ENCODE measurements at places on chromosomes 3 and 15.
A peak's percentile ranks its signal among the peaks of the same experiment; 100 is the strongest.

GRCh38 chr15:91255670-91256192, 155.7 kb downstream of the SV2B start:
- peaks cover 20% of the 10 kb centered on the region for H3K27me3 ChIP-seq
- H3K36me3 ChIP-seq: no peaks in the 10 kb centered on the region
- H3K27ac ChIP-seq: no peak overlapping the region
- H3K4me1 ChIP-seq: peaks cover 10% of the 10 kb centered on the region

GRCh38 chr15:74752531-74752930, 3.9 kb downstream of the CYP1A2 start:
- no peaks in the 10 kb centered on the region for H3K4me1 ChIP-seq
- DNase-seq: no peak
- H3K36me3 ChIP-seq: no peaks in the 10 kb centered on the region
- peaks cover 5% of the 10 kb centered on the region for H3K27me3 ChIP-seq
- no peak overlapping the region for H3K4me3 ChIP-seq

DNA sequence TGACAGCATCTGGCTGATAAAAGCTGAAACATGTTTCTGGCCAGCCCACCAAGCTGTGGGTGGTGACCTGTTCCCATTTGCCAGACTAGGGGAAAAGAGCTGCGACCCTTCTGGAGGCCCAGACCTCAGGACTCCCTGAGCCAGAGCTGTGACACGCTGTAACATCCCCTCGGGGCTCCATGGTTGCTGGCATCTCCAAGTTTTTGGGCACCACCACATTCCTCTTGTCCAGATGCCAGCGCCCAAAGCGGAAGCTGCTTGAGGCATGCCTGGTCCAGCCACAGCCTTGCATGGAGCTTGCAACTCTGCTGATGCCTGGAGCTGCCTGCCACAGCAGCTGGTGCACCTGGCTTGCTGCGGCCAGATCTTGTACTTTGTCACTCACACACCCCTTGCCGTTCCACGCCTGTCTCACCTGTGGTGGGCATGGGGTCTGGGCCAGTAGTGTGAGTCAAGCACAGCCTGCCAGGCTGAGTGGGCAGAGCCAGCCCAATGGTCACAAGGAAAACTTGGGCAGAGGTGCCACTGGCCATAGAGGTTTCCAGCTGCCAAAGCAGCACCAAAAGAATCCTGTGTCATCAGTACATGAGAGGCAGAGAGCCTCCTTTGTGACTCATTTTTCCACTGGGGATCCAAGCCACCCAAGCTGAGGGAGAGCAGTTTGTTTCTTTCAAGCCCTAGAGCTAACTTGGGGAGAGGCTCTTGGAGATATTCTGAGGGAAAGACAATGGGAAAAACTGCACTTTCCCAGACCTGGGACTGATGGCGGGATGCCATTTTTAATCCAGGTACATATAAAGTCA, 45.7 kb upstream of the PTX3 start:
- H3K4me3 ChIP-seq: no peak overlapping the region
- no peaks in the 10 kb centered on the region for H3K36me3 ChIP-seq
- H3K27me3 ChIP-seq: peaks cover 3% of the 10 kb centered on the region
- no peak overlapping the region for H3K27ac ChIP-seq
- H3K4me1 ChIP-seq: no peaks in the 10 kb centered on the region

GRCh38 chr3:31305340-31305739, 227.4 kb upstream of the STT3B start:
- H3K27me3 ChIP-seq: no peaks in the 10 kb centered on the region
- peaks cover 6% of the 10 kb centered on the region for H3K4me1 ChIP-seq
- no peak overlapping the region for H3K27ac ChIP-seq
- H3K36me3 ChIP-seq: no peaks in the 10 kb centered on the region
- no peak for DNase-seq

GRCh38 chr15:80801891-80802680, 22.9 kb downstream of the CEMIP start:
- peaks cover 9% of the 10 kb centered on the region for H3K27me3 ChIP-seq
- H3K4me3 ChIP-seq: no peak overlapping the region
- no peaks in the 10 kb centered on the region for H3K36me3 ChIP-seq
- DNase-seq: no peak
- peaks cover 18% of the 10 kb centered on the region for H3K4me1 ChIP-seq

DNA sequence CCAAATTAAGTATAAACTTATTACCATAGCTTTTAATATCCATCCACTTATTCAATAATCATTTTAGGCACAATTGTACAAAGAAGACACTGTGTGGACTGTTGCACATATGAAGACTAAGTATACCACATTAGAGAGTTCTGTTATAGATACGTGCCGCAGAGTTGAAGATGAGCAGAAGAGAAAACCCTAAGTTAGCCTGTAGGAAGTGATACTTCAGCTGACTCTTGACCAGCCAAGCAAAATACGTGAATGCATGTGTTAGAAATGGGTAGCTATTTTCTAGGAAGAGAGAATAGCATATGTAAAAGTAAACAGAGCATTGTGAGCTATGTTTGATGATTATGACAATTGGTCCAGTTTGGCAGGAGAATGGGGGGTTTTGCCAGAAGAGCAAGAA, 272.0 kb upstream of the ATP11B start:
- H3K4me1 ChIP-seq: no peaks in the 10 kb centered on the region
- H3K27me3 ChIP-seq: no peaks in the 10 kb centered on the region
- no peak overlapping the region for H3K27ac ChIP-seq
- no peaks in the 10 kb centered on the region for H3K36me3 ChIP-seq
- no peak for DNase-seq
- no peak overlapping the region for H3K4me3 ChIP-seq

DNA sequence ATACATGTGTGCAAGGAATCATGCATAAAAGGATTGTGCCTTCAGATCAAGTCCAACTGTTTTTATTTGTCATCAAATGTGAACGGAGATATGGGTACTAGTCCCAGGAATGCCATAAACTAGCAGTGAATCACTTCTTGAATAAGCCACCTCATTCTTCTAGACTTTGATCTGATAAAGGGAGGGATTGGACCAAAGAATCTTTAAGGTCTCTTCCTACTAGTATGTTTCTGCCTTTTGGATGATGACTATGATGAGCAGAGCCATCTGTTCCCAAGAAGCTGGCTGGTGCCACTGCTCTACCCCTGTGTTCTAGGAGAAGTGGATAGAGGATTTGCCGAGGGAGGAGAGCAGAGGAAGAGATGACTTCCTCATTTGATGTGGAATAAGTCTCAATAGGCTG, 28.8 kb upstream of the UACA start:
- H3K27me3 ChIP-seq: peaks cover 10% of the 10 kb centered on the region
- DNase-seq: no peak
- no peaks in the 10 kb centered on the region for H3K4me1 ChIP-seq

DNA sequence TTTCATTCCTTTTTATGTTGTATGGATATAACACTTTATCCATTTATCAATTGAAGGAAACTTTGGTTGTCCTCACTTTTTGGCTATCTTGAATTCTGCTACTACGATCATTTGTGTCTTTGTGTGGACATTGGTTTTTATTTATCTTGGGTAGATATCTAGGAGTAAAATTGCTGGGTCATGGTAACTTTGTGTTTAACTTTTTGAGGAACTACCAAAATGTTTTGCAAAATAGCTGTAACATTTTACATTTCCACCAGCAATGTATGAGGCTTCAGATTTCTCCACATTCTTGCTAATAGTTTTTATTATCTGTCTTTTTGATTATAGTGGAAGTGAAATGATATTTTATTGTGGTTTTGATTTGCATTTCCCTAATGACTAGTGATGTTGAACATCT, 55.6 kb downstream of the TLNRD1 start:
- no peak for DNase-seq
- peaks cover 13% of the 10 kb centered on the region for H3K27me3 ChIP-seq
- H3K36me3 ChIP-seq: no peaks in the 10 kb centered on the region
- peaks cover 8% of the 10 kb centered on the region for H3K4me1 ChIP-seq
- H3K4me3 ChIP-seq: no peak overlapping the region

DNA sequence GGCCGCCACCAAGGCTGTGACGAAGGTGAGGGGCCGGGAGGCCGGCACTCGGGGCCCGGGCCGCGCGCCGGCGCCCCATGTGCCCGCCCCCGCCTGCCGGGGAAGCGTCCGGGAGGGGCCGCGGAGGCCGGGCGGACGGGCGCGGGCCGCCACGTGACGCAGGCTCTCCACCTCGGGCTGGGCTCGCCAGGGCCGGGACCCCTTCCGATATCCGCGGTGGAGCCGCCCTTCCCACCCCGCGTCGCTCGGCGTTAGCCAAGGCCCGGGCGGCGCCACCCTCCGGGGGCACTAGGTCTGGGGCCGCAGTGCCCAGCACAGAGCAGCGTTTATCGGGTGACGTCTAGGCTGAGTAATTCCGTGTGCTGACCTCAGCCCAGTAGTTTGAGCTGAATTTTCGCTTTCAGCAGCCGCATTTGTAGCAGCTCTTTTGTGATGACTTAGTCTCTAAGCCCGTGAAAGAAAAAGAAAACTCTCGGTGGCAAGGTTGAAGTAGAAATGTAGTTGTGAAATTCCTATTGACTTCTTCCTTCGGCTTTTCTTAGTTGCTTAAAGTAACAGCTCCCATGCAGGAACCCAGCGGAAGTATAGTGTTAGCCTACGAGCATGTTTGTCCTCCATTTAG, 885 bp downstream of the CDV3 start:
- peak overlapping the region; percentile 99 for H3K4me3 ChIP-seq
- DNase-seq: peak; percentile 73
- no peaks in the 10 kb centered on the region for H3K27me3 ChIP-seq
- H3K27ac ChIP-seq: peak overlapping the region; percentile 99
